ENCODE measurements at places on chromosomes 16 and 17.

DNA sequence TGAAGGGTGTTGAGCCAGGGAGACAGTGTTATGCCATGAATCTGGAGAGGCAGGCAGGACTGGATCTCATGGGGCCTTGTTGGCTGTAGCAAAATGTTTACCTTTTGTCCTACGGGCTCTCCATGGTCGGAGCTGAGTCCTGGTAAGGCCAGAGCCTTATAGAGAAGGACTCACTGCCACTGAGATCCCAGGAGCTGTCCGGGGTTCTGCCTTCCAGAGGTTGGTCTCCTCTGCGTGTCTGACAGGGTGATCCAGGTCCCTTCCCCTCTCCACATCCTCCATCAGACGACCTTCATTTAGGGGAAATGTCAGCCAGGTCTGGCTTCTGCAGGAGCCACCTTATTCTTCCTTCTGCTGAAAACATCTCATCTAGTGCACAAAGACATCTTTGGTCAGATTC, 285.2 kb upstream of the N4BP1 start:
- no peak for DNase-seq

DNA sequence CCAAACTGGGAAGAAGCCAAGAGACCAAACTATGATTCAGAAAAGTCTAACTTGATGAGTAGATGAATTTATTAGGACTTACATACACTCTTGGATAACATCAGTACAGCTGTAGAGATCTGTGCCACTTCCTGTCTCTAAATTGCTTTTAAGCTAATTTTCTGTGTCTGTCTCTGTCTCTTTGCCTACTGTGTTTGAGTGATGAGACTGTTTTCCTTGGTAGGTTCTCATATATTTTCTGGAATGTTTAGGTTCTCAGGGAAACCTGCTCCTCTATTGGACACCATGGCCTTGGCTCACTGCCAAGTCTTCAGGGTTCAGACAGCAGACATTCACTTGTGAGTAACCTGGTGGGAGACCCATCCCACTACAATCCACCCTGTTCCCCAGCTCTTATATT, 103.5 kb upstream of the KIF2B start:
- DNase-seq: no peak

GRCh38 chr17:59890720-59891119, 2.0 kb downstream of the TUBD1 start:
- no peak for DNase-seq

GRCh38 chr17:1036845-1037237, 39.9 kb downstream of the TIMM22 start:
- no peak for DNase-seq

DNA sequence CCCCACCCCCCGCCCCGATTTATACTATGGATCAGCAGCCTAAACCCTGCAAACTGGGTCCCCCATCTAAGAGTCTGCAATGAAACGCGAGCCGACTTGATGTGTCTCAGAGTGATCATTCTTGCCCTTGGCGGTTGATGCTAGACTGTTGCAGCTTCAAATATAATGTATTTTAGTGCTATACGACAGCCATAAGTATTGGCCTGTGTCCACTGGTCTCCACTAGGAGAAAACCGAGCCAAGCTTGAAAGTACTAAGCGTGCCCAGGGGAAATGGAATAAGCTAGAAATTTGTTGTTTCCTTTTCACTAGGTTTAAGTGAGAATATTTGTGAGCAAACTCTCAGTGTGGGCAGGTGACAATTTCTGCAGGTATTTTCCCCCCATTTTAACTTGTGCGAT, 711.2 kb downstream of the MAF start:
- no peak for DNase-seq

DNA sequence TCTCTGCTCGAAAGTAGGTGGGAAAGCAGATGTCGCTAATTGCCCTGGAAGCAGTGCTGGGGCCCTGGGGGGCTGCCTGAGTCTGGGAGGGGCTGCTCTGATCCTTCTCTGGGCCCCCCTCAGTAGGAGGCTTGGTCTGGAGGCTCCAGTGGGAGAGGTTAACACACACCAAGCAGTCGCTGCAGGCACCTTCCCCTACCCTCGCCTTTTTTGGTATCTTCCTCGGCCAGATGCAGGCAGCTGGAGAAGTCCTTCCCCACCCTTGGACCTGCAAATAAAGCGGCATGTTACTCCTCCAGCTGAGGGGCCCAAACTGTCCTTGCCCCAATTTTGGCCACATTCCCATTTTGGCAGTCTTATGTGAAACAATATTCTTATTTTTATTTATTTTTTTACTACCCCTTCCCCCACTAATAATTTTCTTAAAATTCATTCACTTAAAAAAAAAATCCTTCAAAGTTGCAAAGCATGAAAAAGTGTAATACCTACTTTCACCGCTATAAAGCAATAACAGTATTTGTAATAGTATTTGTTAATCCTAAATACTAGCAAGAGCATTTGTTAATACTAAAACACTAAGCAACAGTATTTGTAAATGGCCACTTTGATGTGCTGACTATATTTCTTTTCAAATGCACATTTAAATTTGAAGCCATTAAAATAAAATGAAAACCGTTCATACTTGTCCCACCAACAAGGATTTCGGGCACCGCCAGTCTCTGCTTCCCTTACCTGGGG, 15.0 kb downstream of the C16orf46 start:
- DNase-seq: no peak

DNA sequence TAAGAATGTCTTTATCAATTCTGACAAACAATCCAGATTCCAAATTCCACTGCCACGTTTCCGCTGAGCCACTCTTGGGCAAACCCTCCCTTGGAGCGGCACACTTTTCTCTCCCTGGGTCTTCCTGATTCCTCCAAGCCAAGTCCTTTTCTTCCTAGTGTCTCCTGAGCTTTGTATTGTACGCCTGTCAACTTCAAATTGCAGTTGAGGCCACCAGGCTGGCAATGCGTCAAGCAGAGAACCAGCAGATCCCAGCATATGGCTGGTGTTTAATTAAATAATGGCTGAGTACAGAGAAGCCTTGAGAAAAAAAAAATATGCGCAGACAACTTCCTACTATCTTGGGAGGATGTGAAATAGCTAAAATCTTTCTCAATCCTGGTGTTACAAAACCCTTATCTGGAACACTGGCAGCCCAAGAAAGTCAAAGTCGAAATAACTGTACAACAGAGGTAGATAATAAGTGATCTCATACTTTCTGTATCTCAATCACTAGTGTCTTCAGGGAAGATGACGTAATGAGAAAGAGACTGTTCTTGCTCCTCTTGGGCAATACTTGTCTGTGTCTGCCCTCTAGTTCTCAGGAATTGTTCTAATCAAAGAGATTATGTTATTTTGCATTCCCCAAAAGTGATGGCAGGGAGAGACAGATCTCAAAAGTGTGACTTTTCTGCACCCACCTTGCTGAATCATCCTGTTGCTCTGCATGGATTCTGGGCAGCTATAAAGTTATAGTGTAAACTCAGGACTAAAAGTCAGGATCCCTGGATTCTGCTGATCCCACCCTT, 15.0 kb downstream of the SMIM36 start:
- DNase-seq: no peak

DNA sequence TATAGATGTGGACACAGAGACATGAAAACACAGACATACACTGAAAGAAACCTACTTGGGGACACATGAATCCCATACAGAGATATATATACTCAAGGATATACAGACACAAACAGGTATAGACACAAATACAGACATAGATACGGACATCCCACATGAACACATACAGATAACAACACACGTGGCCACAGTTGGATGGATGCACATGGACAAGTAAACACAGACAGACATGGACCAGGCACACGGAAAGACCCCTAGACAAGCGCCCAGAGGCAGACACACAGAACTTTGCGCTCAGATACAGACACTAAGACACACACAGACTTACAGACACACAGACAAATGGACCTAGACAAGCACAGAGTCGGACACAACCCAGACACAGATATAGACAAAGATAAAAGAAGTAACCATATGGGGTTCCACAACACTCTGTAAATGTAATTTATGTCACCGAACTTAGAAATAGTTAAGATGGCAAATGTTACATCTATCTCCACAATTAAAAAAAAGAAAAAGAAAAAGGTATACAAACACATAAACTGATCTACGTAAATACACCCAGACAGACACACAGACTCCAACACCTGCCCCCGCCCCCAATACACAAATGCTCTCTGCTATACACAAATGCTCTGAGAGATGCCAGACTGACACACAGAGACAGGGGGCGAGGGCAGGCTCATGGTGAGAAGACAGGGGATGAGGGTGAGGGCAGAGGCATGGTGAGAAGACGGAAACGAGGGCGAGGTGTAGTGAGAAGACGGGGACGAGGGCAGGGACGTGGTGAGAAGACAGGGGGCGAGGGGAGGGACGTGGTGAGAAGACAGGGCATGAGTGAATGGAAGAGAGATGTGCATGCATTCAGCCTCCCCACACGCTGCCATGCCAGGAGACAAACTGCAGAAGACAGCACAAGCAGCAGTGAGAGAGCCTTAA, 118.3 kb downstream of the SMG6 start:
- DNase-seq: no peak

- DNase-seq: no peak
Measured at GRCh38 chr16:29983420-29984136, 9.9 kb downstream of the TAOK2 start.

DNA sequence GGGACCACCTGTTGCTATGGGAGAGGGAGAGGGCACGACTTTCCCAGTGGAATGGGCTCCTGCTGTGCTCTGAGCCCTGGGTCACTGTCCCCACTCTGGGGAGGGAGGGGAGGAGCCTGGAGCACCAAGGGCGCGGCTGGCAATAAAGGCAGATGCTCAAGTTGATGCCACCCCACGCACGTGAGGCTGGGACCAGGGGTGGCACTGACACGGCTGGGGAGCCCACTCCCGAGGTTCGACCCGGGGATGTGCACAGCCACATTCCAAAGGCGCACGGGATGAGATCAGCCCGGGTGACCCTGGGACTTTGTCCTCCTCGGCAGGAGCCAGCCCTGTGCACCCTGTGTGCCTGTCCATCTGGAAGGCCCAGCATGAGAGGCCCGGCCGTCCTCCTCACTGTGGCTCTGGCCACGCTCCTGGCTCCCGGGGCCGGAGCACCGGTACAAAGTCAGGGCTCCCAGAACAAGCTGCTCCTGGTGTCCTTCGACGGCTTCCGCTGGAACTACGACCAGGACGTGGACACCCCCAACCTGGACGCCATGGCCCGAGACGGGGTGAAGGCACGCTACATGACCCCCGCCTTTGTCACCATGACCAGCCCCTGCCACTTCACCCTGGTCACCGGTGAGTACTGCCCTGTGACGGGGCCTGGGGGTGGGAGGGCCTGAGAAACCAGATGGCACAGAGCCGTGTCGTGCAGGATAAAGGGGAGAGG, at the start of gene ENPP7:
TSS of gene ENPP7 (plus strand) at position 175 of the 715 bp plus-strand sequence. CDS start at position 372, 197 bp downstream.
- DNase-seq: no peak

DNA sequence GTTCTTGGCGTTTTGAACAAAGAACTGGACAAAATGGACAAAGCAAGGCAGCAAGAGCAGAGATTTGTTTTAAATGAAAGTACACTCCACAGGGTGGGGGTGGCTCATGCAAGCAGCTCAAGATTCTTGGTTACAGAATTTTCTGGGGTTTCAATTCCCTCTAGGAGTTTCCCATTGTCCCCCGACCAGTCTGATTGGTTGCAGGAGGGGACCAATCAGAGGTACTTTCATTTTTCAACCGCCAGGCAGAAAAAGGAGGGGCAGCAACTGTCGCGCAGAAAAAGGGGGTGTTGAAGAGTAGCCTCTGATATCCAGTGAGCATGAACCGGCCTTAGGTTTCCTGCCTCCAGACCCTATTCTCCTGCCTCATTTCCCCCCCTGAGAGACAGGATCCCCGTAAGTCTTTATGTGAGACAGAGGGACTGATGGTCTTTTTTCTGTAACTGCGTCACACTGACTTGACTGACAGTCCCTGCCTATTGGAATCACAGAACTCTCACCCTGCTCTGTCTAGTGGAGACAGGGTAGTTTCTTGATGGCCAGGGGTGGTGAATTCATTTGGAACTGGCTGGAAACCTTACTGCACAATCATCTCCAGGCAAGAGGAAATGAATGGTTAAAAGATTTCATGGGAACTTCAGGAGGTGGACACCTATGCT, 59.4 kb upstream of the ALOX12 start:
- no peak for DNase-seq

GRCh38 chr17:29162909-29163341, 17.3 kb downstream of the MYO18A start:
- DNase-seq: no peak

- no peak for DNase-seq
Measured at GRCh38 chr17:35368081-35368830, 5.2 kb downstream of the SLFN11 start.

- DNase-seq: no peak
Measured at GRCh38 chr17:31900877-31901276, 631 bp downstream of the UTP6 start.

DNA sequence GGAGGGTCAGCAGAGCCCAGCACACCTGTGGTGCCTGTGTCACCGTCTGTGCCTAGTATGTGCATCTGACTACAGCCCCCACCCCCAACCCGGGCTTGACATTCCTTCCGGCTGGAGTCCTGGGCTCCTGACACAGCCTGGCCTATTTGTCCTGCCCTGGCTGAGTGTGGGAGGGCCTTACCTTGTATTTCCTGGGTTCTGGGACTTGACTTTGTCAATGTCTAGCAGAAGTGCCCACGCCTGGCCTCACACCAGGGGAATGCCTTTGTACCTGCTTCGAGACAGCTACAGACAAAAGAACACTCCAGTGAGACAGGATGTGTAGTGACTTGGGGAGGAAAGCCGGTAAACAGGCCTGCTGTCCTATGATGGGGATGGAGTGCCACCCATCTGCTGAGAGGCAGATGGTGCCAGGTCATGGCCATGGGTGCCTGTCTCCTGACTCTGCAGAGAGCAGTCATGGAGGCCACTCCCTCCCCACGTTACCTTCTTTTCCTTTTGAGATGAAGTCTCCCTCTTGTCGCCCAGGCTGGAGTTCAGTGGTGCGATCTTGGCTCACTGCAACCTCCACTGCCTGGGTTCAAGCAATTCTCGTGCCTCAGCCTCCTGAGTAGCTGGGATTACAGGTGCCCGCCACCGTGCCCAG, 42.8 kb downstream of the TNFRSF13B start:
- DNase-seq: no peak

All from stimulated activated CD4-positive, alpha-beta T cell treated with anti-CD3 and anti-CD28 coated beads, TNF-alpha, amount 100 ng/mL, for 24 hours (primary cell).